ENCODE measurements at places on chromosomes 3 and 15. TPM values are rescaled to one million over a fixed set of nuclear protein-coding genes. Genes with fewer than 3 reads are reported as not detected.

Gene NISCH
- total RNA-seq = 71.9 TPM

Gene CACNA1D
- 2.9 TPM for total RNA-seq

Gene COL6A5
- not detected for total RNA-seq

GRCh38 chr3:151199554-151200438 is 3.2 kb downstream of the GPR171 start:
- no peak overlapping the region for H3K4me3 ChIP-seq
- H3K4me1 ChIP-seq = no peaks in the 10 kb centered on the region
- no peak for DNase-seq
- no peak overlapping the region for H3K27ac ChIP-seq

DNA sequence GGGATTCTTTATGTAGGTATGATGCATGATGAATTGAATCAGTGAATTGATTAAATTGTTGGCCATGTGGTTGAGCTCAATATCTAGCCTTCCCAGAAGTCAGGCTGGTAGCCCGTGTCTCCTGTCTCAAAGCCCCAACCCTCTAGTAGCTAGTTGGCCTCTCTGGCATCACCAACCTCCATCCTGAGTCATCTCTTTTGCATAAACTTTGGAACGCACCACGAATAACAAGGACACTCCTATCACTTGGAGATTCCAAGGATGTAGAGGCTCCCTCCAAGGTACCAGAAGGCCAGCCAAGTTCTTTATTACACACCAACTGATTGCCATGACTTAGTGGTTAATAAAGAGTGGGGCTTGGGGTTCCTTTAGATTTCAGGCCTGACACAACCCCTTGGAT is 148.4 kb downstream of the APBA2 start:
- peaks cover 2% of the 10 kb centered on the region for H3K4me1 ChIP-seq
- H3K27me3 ChIP-seq = no peaks in the 10 kb centered on the region
- no peaks in the 10 kb centered on the region for H3K36me3 ChIP-seq
- no peak overlapping the region for H3K4me3 ChIP-seq
- H3K27ac ChIP-seq = no peak overlapping the region

DNA sequence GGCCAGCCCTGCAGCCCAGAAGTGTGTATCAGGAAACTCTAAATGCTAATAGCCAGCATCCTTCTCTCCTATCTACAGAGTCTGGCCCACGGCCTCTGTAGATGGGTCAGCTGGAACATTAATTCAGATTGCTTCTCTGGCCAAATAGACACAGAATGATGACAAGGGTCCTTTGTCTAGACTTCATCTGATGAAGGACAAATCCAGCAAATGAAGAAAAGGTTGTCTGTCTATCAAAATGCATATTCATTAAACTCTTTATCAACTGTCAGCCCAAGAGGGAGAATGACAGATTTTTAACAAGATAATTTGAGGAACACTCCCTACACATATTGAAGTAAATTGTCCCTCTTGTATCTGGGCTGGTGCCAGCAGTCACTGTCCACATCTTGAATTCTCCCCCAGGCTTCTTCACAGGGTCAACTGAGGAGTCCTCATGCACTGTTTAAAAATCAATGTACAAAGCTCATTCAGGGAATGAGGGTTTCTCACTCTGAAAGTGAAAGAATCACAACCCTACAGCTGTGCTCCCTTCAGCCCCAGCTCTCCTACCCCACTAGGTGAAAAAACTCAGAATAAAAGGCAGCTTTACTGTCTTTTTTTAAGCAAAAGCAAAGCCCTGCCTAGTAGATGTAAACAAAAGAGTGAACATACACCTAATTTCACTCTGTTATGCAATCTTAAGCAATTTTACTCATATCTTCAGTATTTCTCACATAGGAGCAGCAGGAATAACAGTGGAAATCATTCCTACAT is 507.7 kb downstream of the IGSF11 start:
- no peaks in the 10 kb centered on the region for H3K36me3 ChIP-seq
- no peak overlapping the region for H3K4me3 ChIP-seq
- DNase-seq = no peak
- no peaks in the 10 kb centered on the region for H3K4me1 ChIP-seq
- H3K27ac ChIP-seq = no peak overlapping the region

DNA sequence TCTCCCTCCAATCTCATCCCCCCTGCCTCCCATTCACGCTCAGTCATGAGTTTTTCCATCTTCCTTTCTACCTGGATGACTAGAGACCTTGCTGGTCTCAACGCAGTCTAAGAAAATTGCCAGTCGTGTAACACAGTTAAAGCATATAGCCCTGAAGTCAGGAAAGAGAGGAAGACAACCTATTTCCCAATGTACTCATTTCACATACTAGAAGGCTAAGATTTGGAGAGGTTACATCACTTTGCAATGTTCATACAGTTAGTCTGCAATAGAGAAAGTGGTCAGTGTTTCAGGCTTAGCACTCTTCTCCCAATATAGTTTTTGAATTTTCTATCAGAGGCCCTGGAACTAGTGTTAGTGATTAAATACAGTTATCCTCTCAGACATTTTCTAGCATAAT is 278.6 kb downstream of the EDEM1 start:
- DNase-seq = no peak
- no peak overlapping the region for H3K27ac ChIP-seq
- H3K4me1 ChIP-seq = peaks cover 3% of the 10 kb centered on the region
- no peak overlapping the region for H3K4me3 ChIP-seq

DNA sequence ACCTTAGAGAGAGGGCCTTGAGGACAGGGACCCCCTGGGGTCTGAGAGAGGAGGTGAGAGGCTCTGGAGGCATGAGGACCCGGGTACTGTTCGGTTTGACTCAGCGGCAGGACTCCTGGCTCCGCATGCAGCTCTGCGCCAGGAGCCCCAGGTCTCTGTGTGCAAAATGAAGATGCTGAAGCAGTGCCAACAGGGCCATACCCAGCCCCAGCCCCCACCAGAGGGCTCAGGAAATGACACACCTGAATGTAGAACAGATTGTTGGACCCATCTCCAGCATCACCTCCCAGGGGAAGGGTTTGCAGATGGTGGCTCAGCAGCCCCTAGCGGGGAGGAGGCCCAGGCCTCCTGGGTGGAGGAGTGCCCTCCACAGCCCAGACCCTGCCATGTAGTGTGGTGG is 30.2 kb downstream of the EPHB3 start:
- no peak overlapping the region for H3K4me3 ChIP-seq
- no peak for DNase-seq
- no peak overlapping the region for H3K27ac ChIP-seq
- H3K27me3 ChIP-seq = no peaks in the 10 kb centered on the region

- DNase-seq = no peak
- H3K27ac ChIP-seq = no peak overlapping the region
- no peaks in the 10 kb centered on the region for H3K4me1 ChIP-seq
- no peaks in the 10 kb centered on the region for H3K27me3 ChIP-seq
These were observed 94.4 kb downstream of the TMCO5A start for GRCh38 chr15:38028869-38029268.

DNA sequence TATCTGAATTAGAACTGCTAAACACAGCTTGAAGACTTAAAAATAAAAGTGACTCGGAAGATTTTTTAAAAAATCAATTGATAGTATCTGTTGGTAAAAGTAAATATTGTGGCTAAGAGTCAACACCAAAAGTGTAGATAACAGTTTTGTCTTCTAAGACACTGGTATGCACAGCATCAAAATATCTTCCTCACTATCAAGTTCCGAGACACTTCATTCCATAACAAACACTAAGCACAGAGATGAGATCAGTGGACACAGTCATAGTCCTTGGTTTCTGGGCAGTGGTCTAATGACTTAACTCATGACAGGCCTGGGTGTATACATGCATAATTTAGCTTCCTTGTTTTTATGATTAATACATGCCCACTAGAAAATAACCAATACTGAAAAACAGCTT is 63.2 kb downstream of the PXYLP1 start:
- H3K27me3 ChIP-seq = no peaks in the 10 kb centered on the region
- no peak for DNase-seq
- no peaks in the 10 kb centered on the region for H3K4me1 ChIP-seq
- H3K27ac ChIP-seq = no peak overlapping the region
- no peaks in the 10 kb centered on the region for H3K36me3 ChIP-seq

DNA sequence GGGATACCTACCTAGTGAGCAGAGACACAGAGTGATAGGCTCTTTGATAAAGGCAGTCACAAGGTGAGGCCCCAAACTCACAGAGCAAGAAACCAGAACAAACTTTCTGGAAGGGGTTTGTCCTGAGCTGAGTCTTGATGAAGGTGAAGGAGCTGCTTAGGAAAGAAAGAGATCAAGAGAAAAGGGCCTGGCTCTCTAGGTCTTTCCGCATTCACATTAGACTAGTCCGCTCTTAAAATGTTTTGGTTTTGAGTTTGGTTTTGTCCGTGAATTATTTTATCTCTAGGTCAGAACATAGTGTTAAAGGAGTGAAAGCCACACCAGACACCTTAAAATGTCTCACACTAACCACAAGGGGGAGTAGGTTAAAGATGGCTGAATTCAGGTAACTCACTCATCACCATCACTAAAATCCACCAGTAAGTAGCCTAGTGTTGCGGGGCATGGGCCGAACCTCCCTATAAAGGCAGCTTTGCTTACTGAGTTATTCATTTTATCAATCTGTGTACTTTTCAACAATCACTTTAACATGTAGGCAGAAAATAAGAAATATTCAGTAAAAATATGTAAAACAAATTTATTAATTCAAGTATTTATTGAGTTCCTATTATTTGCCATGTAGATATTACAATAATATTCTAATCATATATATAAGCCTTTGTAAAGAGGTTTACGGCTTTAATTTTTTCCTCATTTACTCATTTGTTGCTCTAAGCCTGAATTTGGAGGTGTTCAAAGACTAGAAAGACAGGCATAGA is 121.5 kb upstream of the TSC22D2 start:
- H3K4me3 ChIP-seq = no peak overlapping the region
- H3K4me1 ChIP-seq = no peaks in the 10 kb centered on the region
- no peaks in the 10 kb centered on the region for H3K27me3 ChIP-seq
- H3K36me3 ChIP-seq = no peaks in the 10 kb centered on the region

DNA sequence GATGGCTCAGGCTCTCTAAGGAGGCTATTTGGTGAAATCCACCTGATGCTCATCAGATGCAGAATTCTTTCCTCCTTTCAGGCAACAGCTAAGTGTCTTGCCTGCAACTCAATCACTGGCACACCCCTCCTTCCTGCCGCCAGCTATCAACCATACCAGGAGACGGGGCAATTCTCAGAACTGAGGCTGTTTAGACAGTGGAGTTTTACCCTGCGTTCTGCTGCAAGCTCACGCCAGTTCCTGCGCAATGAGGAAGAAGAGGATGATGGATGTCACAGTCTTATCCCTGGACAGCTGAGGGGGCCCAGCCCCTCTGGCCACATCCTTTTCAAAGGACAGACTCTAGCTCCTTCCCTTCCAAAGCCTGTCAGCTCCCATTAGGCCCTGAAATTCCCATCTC is 7.0 kb upstream of the MANF start:
- DNase-seq = no peak
- no peak overlapping the region for H3K27ac ChIP-seq
- H3K4me3 ChIP-seq = no peak overlapping the region
- H3K4me1 ChIP-seq = no peaks in the 10 kb centered on the region
- peaks cover 3% of the 10 kb centered on the region for H3K36me3 ChIP-seq

GRCh38 chr3:51798411-51798963 is 19.4 kb upstream of the IQCF6 start:
- peaks cover 27% of the 10 kb centered on the region for H3K4me1 ChIP-seq
- no peaks in the 10 kb centered on the region for H3K36me3 ChIP-seq
- H3K27me3 ChIP-seq = no peaks in the 10 kb centered on the region
- H3K4me3 ChIP-seq = no peak overlapping the region
- DNase-seq = peak; percentile 57

GRCh38 chr3:63795438-63795837 is 23.7 kb upstream of the C3orf49 start:
- DNase-seq = no peak
- H3K36me3 ChIP-seq = no peaks in the 10 kb centered on the region
- no peak overlapping the region for H3K4me3 ChIP-seq
- H3K27me3 ChIP-seq = no peaks in the 10 kb centered on the region
- no peak overlapping the region for H3K27ac ChIP-seq
- no peaks in the 10 kb centered on the region for H3K4me1 ChIP-seq
